Right ventricle myocardium inferior (tissue), 1 donor: ENCODE measurements at places on chromosomes 7 and 10. TPM values are rescaled to one million over a fixed set of nuclear protein-coding genes. Genes with fewer than 3 reads are reported as not detected.

DNA sequence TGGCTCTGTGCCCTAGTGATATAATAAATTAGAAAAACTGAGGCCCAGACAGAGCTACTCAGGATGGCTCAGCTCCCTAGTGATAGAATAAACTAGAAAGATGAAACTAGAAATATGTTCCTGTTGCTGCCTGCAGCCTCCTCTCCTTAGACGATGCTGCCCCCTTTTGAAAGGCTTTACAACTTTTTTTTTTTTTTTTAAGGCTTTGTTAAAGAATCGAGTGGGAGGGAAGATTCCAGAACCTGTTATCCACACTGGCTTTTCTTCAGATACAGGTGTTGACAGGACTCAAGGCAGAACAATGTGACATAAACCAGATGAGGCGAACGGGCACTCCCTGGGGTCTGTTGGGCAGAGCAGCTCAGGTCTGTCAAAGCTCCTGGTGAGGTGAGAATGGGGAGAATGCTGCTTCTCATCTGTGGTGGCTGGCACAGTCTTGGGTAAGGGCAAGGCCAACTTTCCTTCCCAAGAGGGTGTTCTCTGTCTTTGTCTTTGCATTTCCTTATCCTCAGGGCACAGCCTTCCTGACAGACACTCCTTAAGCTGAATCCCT, 175.1 kb downstream of the COBL start:
- DNase-seq, result no peak

DNA sequence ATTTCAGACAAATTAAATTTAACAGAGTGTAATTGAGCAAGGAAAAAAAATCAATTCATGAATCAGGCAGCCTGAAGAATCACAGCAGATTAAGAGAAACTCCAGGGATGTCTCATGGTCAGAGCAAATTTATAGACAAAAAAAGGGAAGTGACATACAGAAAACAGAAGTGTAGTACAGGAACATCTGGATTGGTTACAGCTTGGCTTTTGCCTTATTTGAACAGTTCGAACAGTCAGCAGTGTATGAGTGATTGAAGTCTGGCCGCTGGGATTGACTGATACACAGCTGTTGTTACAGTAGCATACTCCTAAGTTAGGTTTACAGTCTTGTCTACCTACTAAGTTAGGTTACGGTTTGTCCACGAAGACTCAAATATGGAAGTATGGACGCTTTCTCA, 255.3 kb downstream of the HPSE2 start:
- DNase-seq, result no peak

DNA sequence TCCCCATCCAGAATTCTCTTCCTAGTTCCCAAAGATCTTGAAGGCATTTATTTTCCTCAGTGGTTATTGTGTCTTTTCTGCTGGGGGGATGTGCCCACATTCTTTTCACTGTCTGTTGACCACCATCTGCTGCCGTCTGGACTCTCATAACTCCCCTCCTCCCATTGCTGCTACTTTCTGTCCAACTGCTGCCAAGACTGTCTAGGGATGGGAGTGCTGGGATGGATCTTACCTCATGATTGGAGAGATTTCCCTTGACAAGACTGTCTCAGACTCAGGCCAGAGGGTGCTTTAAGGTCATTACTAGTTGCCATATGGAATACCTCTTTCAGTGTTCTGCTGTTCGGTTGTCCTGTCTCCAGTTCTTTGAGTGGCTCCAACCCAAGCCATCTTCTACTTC, 141.6 kb downstream of the C1GALT1 start:
- no peak for DNase-seq

The TMEM236 gene
- total RNA-seq, result 0.51 TPM

DNA sequence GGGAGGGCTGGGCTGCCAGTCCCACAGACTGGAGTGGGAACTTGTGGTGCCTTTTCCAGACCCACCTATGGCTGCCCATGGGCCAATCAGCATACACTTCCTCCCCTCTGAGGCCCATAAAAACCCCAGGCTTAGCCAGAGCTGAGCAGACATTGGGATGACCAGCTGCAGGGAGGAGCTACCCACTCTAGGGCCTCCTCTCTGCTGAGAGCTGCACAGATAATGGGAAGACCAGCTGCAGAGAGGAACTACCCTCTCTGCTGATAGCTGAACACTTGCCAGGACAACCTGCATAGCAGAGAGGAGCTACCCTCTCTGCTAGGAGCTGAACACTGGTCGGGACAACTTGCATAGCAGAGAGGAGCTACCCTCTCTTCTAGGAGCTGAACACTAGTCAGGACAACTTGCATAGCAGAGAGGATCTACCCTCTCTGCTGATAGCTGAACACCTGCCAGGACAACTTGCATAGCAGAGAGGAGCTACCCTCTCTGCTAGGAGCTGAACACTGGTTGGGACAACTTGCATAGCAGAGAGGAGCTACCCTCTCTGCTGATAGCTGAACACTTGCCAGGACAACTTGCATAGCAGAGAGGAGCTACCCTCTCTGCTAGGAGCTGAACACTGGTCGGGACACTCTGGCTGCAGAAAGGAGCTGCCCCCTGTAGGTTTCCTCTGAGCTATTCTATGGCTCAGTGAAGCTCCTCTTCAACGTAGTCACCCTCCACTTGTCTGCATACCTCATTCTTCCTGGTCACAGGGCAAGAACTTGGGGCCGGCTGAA, 88.3 kb upstream of the CACUL1 start:
- no peak for DNase-seq

The ZNF25 gene
- 16.7 TPM for total RNA-seq

The IGF2BP3 gene
- total RNA-seq, result not detected

DNA sequence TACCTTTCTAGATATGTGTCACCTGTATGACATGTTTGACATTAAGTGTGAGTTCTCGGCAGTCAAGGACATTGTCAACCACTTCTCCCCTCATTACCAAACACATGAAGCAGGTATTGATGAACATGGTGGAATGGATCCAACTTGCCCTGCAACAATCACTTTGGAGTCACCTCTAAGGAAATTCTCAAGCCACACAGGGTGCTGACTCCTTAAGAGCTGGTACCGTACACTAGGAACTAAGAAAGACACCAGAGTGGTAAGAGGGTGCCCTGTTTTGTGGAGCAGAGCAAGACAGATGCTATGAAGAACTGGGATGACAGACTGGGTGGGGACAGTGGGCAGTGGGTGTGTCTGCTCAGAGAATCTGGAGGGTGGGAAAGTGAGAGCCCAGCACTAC, 17.4 kb upstream of the SORBS1 start:
- DNase-seq, result no peak

DNA sequence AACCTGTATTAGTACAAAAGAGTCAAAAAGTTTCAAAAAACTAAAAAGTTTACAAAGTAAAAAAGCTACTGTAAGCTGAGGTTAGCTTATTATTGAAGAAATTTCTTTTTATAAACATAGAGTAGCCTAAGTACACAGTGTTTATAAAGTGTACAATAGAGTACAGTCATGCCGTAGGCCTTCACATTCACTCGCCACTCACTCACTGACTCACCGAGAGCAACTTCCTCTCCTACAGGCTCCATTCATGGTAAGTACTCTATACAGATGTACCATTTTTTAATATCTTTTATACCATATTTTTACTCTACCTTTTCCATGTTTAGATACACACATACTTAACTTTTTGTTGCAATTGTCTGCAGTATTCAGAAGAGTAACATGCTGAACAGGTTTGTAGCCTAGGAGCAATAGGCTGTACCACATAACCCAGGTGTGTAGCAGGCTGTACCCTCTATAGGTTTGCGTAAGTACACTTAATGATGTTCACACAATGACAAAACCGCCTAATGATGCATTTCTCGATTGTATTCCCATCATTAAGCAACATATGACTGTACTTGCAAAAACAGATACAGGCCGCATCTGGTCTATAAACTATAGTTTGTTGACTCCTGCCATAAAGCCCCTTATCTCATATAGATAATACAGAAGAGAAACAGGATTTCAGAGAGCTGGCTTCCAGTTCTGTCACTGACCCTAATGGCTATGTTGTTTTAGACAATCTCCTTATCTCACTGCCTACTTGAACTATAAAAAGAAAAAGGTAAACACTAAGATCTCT, 438.8 kb downstream of the HTR7 start:
- DNase-seq, result no peak

The AOAH gene
- total RNA-seq, result 1.9 TPM

- DNase-seq, result no peak
These were observed 244.1 kb downstream of the PTEN start for GRCh38 chr10:88107296-88108097.

DNA sequence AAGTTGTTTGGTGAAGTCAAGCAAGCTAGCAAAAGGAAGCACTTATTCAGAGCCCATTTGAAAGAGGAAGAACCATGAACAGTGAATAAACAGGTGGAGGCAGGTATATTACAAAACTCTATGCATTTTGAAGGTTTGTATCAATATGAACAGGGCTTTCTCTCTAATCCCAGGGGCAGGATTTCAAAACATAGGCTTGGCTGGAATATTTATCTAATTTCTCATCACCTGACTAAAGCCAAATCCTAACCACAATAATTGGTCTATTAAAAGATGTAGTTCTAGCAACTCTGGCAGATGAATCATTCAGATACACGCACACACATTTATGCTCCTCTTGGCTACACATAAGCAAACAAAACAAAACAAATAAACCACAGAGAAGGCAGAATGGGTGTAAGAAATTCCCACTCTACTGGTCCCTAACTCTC, 554.4 kb downstream of the INHBA start:
- no peak for DNase-seq

- no peak for DNase-seq
These were observed 39.7 kb upstream of the ENO4 start for GRCh38 chr10:116809483-116810119.

The NPSR1 gene
- not detected for total RNA-seq

- DNase-seq, result no peak
These were observed 18.0 kb upstream of the NPVF start for GRCh38 chr7:25246306-25246705.

DNA sequence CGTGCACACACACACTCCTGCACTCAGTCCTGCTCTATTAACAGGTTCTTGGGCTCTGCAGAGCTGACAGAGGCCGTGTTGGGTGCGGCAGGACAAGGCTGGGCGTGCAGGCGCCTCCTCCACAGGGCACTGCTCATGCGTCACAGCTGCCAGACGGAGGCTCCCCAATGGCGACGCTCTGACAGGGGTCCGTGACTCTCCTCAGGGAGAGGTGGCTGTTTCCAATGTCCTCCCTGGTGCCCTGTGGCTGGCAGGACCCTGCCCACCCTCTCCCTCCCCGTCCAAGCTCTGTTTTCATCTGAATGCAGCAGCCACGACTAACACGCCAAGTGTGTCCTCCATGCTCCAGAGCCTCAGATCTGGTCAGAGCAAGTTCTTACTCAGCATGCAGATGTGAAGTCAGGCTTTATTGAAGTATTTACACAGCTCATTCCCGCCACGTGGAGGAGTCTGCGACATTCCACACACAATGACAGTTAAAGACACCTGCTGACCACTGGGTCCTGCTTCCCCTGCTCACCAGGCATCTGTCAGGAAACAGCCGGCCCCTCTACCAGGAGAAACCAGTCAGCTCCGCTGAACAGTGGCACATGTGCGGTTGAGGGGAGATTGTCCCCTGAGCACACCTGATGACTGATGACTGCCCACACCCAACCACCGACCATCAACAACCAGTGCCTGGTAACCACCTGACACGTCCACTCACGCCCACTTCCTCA, 116.7 kb downstream of the VIPR2 start:
- DNase-seq, result no peak

DNA sequence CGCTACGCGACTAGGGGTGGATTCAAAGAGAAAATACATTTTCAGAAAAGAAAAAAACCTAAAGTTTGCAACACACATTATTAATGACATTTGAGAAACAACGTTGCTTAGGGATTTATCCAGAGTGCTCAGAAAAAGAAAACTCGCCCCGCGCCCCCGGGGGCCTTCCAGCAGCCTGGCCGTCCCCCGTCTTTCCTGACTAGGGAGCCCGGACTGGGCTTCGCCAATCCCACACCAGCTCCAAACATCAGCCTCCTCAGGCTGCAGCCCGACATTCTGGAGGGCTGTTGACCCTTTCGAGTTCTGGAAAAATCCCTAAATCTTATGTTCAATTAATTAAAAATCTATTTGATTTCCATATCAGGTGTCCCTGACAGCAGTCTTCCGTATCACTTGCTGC, 48.6 kb downstream of the CLEC2L start:
- DNase-seq, result no peak

GRCh38 chr7:129665013-129665401, 53.5 kb downstream of the NRF1 start:
- DNase-seq, result no peak

GRCh38 chr10:86862373-86862772, 95.0 kb downstream of the MMRN2 start:
- DNase-seq, result no peak

DNA sequence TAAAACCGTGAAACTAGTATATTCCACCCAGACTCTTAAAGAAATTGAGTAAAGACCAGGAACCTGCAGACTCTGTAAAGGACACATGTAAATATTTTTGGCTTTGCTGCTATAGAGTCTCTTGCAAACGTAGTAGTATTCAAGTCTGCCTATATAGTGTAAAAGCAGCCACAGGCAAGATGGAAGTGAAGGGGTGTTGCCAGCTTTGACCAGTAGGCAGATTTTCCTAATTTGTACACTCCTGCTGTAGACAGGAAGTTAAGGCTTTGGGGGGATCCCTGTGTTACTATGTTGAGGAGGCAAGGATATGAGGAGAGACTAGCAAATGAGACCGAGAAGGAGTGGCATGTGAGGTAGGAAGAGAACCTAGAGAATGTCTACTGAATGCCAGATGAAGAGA, 27.7 kb downstream of the WAC start:
- no peak for DNase-seq
